ENCODE measurements at places on chromosomes 16 and 17.

DNA sequence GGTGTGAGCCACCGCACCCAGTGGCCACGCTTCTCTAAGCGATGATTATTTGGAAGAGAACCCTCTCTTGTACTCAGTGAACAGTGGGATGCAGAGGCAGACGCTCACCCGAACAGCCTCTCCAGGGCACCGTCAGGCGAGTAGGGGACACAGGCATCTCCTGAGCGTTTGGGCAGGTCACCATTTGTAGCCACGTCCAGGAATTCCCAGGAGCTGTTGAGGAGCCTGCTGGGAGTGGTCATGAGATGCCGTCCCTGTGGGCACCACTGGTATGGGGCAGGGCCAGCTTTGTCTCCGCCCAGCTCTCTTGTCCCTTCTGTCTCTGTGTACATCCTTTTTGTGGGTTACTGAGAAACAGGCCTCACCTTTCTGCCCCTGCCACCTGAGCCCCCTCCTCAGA, 81.3 kb upstream of the ZNF469 start:
- no peak for DNase-seq

DNA sequence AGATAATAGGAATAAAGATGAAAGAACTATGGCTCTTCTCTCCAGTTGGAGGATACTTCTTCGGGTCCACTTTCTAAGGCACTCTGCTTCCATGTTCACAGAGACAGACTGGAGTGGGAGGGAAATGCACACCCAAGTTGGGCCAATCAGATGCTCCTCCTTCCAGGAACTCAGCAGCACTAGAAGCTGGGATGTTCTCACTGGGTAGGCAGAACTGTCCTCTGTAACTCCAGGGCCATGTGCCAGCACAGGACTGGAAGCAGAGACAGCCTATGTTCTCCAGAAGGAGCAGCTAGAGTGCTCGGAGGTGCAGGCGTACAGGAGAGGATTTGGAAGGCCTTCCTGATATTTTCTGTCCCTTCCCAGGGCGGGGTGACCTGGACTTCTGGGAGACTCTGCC, 49.9 kb upstream of the SREBF1 start:
- peak; percentile 21 for DNase-seq

DNA sequence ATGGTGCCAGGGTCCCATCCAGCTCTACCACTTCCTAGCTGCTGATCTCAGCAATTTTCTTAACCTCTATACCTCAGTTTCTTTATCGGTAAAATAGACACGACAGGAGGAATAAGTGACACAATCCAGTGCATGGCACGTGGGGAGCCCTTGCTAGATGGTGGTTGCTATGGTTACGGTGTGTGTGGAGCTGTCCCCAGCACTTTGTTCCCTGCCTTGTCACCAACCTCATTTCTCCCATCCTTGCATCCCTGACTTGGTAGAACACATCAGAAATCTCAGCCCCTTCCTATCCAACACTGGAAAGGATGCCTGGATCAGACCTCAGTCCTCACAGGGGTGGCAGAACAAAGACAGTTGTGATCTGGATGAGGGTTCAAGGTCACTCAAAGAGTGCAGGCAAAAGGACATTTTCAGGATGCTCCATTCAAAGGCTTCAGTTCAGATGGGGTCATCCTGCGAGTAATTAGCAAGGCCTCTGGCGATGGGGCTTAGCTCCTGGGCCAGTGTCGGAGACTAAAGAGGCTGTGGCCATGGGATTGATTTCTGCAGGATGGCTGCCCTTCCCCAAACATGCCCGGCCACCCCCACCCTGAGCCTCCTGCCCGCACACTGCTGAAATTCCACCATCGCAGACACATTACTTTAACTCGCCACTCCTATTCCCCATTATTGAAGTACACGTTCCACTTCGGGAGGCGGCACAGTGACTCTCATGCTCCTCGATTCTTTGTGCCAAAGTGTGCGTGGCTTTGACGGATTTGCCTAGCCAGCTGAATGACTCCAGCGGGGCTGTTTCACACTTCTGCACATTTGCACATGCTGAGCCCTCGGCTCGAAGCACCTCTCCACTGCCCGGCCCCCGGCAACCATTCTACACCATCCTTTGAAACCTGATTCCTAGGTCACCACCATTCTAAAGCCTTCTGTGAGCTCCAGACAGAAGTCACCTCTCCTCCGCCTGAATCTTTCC, 40.3 kb downstream of the WNT3 start:
- DNase-seq, result peak; percentile 41

DNA sequence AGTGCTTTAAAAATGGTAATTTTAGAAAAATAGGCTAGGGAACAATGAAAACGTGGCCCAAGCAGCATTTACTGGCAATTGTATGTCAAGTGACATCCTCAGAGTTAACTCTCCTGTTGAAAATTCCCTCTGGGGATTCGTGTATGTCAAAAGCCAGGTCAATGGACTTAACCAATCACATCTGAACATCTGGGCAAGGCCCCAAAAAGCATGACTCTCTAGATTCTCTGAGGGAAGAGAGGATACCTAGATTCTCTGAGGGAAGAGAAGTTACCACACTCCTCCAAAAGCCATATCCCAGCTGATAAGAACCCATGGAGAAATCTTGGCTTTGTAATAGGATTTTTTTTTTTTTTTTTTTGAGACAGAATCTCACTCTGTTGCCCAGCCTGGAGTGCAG, 23.5 kb downstream of the NFE2L1 start:
- DNase-seq, result no peak

DNA sequence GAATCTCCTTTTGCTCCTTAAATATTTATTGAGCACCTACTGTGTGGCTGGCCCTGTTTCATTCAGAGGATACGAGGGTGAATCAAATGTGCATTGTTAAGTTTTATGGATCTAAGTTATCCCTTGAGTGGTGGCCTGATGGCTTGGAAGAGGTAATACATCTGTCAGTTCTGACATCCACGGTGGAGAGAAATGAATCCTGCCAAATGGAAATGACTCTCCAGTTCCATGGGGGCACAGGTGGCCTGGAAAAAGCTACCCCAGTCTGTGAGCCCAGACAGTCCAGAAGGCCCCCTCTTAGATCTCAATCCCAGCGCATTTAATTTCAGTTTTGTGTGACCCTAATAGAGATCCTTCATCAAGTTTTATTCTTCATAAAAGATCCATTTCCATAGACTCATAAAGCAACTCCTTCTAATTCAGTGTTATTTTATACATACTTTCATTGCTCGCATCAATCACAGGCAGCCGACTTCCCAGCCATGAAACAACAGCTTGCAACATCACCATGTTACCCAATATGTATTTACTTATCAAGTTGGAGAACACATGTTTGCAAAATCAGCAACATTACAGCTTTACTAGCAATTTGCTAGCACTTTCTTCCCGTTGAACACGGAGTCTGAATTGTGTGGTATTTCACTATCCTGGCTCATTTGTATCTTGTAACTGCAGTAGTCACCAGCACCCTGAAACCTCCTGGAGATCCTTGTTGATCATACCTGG, 334.8 kb upstream of the HSBP1 start:
- DNase-seq, result peak; percentile 43

GRCh38 chr16:30046588-30046987, 15.5 kb upstream of the TLCD3B start:
- DNase-seq, result no peak

GRCh38 chr16:11098601-11099390, 154.4 kb downstream of the CLEC16A start:
- no peak for DNase-seq

DNA sequence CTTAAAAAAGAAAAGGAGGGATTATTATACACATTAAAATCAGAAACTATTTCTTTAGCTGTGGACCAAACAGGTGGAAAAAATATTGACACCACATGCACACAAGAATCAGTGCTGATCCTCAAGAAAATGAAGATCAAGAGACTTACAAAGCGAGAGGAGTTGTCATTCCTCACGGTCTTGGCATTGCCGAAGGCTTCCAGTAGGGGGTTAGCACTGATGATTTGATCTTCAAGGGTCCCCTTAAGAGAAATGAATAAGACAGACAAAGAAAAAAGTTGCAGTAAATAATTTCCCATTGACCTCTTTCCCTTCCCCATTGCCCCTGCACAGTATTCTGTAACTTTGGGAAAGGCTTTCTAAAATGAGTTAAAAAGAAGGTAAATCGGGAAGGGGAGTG, 6.0 kb downstream of the MYH4 start:
- DNase-seq, result no peak

GRCh38 chr17:6675201-6675825, 23.8 kb downstream of the C17orf100 start:
- DNase-seq, result no peak

DNA sequence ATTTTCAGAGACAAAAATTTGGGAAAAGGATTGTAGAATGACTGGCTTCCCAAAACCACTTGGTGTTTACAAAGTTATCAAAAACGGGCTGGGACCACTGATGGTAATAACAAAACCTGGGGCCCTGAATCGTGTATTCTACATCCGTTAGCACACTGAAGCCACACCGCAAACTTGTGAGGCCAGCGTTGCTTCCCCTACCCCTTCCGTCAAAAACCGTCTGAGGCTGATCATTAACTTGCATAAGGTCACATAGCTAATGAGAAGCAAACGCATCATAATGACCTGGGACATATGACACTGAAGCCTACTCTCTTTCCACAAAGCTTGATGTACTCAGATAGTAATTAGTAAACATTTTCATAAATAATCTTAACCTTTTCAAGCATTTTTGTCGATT, 704.3 kb downstream of the MAF start:
- DNase-seq, result no peak

DNA sequence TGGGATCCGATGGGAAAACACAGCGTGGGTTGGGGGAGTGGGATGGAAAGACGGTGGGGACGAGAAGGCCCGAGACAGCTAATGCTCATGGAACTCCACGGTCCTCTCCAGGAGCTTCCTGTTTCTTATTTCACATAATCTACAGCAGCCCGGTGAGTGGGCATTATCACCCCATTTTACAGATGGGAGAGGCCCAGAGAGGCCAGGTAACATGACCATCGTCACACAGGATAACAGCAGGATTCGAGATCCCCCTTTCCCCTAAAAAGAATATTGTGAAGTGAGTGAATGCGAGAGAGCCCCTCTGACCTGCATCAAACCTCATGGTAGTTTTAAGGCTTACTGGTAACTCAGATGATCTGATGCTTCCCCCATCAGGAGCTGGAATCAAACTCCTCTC, 12.0 kb downstream of the CIBAR2 start:
- no peak for DNase-seq

- DNase-seq, result peak; percentile 58
Observed at GRCh38 chr16:11333702-11334101, 11.6 kb upstream of the RMI2 start.

GRCh38 chr16:57472665-57473060, 10.2 kb downstream of the POLR2C start:
- no peak for DNase-seq

GRCh38 chr17:61594294-61594825, 3.3 kb upstream of the NACA2 start:
- DNase-seq, result peak; percentile 36

Data from EH (cell line).